ENCODE measurements at places on chromosomes 1 and 21.

DNA sequence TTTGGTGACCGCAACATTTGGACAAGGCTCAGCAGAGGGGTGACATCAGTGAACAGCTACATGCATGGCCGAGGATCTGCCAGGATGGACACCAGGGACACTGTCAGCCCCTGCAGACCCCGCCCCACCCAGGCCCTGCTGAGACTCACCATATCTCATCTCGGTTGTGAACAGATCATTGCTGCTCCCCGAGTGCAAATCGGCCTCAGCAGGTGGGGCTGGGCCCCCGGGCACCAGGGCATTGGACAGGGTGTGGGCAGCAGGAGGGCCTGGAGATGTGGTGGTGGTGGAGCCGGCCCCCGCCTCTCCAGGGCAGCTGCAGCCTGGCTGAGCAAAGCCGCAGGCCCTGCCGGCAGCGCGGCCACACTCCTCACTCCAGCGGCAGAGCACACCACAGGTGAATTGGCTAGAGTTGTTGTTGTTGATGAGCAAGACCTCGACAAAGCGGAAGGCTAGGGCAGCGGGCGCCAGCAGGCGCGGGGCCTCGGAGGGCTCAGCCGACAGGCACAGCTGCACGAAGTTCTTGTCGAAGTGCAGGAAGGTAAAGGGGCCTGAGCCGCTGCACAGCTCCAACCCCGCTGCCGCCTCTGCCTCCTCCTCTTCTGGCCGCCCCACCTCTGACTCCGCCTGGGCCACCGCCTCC, 8.2 kb downstream of the ADGRB2 start:
- DNase-seq, result no peak

- DNase-seq, result peak; percentile 44
Observed at GRCh38 chr21:31875496-31876015, 2.7 kb downstream of the HUNK start.

DNA sequence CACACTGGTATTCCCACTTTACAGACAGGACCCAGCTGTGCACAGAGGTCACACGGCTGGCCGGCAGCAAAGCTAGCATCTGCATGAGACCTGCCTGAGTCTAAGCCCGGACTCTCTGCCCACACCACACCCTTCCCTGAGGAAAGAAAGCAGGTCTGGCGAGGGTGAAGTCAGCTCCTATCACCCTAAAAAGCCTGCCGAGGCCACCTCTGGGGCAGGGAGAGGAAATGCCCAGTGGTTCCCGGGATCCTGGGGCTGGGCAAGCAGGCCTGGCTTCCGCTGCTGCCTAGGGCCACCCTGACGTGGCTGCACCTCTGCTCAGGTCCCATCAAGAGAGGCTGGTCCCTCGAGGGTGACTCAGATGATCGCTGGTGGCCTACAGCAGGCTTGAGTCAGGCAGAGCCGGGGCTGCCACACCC, 42.2 kb downstream of the RAP1GAP start:
- DNase-seq, result no peak

DNA sequence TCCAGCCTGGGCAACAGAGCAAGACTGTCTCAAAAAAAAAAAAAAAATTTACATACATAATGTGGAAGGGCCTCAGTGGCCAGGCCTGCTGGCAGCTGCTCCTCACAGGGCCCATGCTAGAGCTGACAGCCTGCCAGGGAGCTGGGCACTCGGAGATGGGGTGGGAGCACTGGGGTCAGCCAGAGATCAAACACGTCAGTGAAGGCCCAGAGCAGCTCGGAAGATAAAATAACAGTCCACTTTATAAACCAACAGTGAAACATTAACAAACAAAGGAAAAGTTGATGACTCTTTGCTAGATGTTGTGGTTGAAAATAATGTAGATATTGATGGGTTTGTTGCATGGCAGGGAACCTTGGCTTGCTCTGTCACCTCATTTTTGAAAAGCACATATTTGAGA, 42.7 kb downstream of the ATP5PF start:
- DNase-seq, result no peak

DNA sequence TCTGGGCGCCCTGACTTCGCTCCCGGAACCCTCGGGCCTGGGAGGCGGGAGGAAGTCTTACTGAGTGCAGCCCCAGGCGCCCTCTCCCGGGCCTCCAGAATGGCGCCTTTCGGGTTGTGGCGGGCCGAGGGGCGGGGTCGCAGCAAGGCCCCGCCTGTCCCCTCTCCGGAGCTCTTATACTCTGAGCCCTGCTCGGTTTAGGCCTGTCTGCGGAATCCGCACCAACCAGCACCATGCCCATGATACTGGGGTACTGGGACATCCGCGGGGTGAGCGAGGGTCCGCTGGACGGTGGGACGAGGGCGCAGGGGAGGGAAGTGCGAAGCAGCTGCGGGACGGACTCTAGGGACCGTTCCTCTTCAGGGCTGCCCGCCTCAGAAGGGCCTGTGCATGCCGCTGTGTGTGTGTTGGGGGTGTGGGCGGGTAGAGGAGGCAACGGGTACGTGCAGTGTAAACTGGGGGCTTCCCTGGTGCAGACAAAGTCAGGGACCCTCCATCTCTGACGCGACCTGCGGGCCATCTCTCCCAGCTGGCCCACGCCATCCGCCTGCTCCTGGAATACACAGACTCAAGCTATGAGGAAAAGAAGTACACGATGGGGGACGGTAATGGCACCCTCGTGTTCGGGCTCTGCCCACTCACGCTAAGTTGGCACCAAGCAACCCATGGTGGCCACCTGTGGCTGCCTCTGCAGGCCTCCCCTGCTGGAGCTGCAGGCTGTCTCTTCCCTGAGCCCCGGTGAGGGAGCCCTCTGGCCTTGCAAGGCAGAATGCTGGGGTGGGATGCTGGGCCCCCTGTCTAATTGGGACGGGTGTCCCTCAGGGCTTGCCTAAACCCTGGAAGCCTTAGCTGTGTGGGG, at the start of gene GSTM1:
GSTM1 (plus strand) TSS at position 177 of the 859 bp plus-strand sequence; CDS start at position 234, 57 bp downstream.
- peak; percentile 75 for DNase-seq

GRCh38 chr1:23588749-23589548, 29.6 kb upstream of the ID3 start:
- DNase-seq, result no peak

DNA sequence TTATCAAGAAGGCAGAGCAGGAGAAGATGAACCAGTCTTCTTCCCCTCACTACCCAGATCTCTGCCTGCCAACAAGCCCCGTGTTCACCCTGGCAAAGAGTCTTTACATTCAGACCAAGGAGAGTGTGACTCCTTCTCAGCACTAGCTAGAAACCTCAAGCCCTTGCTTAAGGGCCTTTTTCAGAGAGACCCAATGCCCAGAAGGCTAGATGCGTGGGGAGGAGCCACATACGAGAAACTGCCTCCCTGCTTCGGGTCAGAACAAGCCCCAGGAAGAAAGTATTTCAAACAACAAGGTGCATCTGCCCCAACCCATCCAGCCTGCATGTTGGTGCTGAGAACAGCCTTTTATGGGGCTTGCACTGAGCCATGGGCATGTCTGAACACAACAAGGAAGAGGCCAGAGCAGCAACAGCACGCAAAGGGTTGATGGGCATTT, 152.7 kb upstream of the CAMK1G start:
- no peak for DNase-seq

- no peak for DNase-seq
Observed at GRCh38 chr1:43786201-43786958, 79.0 kb downstream of the ST3GAL3 start.

GRCh38 chr1:50425376-50426107, 2.3 kb upstream of the DMRTA2 start:
- peak; percentile 27 for DNase-seq

DNA sequence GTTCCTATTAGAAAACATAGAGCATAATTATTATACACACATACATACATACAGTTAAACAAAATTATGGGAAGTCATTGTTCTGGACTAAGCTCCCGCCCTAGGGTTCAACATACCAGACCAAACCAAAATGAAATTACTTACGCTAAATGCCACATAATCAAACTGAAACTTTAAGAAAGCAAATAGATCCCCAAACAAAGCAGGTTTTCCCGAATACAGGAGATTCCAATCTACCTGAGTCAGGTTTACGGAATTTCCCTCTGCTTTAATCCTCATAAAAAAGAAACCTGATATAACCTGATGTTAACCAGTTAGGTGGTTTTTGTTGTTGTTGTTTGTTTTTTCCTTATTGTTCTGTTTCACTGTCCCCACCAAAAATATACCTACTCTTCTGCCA, 1886.9 kb downstream of the NCAM2 start:
- no peak for DNase-seq

GRCh38 chr1:111911061-111911460, 78.4 kb downstream of the KCND3 start:
- DNase-seq, result no peak

DNA sequence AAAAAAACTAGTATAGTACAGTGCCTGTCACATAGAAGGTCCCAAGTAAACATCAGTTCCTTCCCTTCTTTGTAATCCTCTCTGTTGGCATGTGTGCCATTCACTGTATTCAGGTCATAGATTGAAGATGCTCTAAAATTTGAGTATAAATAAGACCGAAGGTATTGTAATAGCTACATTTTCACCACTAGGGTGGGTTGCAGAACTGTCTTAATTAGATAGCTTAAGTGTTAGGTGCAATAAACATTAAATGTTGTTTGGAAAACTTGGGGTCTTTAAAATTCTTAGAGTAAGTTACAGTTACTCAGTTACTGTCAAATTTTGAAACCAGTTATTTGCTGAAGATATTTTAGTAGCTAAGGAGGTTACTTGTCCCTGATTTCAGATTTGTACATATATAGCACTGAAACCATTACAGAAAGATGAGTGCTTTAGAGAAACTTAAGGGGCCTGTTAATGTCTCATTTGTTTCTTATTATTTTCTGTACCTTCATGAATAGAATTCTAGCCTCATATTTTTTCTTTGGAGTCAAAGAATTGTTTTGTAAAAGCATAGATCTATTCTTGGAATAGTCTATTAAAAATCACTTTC, 24.3 kb downstream of the PER3 start:
- DNase-seq, result peak; percentile 14

DNA sequence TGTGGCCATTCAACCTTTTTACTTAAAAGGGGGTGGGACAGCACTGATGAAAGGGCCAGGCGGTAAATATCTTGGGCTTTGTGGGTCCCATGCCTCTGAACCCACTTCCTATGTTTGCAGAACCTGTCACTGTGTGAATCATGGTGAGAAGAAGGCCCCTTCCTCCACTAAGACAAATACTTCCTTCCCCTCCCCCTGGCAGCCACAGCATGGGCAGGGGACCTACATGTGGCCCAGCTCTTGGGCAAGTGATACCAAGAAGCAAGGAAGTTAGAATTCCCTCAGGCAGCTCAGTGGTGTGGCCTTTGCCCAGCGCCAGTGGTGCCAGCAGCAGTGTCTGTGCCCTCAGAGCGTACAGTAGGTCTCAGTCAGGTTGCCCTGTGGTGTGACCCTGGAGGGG, 168.6 kb downstream of the TRIM33 start:
- DNase-seq, result no peak

- no peak for DNase-seq
Observed at GRCh38 chr21:28280611-28281010, 712.1 kb downstream of the LTN1 start.

- no peak for DNase-seq
Observed at GRCh38 chr21:43364261-43364510, 62.7 kb downstream of the SIK1 start.

- DNase-seq, result no peak
Observed at GRCh38 chr1:171019971-171020370, 70.7 kb upstream of the FMO3 start.

DNA sequence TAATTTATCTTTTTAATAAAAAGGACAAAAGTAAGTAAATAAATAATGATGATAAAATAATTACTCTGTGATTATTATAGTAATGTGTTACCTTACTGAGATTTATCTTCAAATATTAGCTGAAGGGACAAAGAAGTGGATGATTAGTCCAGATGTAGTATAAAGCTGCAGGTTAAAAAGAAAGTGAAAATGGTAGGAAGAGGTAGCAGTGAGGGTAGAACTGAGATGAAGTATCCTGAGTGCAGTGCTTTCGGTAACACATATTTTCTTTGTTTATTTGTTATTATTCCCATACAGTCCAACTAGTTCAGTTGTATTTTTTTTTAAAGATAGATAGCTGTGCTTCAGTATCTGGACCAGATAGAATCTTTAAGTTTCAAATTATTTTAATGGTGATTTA, 1203.5 kb downstream of the NCAM2 start:
- no peak for DNase-seq

DNA sequence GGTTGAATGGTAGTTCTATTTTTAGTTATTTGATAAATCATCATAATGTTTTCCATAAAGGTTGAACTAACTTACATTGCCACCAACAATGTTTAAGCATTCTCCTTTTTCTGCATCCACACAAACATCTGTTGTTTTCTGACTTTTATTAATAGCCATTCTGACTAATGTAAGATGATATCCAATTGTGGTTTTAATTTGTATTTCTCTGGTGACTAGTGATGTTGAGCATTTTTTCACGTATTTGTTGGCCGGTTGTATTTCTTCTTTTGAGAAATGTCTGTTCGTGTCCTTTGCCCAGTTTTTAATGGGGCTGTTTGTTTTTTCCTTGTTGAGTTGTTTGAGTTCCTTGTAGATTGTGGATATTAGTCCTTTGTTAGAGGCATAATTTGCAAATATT, 24.6 kb upstream of the SLC35F3 start:
- peak; percentile 57 for DNase-seq

DNA sequence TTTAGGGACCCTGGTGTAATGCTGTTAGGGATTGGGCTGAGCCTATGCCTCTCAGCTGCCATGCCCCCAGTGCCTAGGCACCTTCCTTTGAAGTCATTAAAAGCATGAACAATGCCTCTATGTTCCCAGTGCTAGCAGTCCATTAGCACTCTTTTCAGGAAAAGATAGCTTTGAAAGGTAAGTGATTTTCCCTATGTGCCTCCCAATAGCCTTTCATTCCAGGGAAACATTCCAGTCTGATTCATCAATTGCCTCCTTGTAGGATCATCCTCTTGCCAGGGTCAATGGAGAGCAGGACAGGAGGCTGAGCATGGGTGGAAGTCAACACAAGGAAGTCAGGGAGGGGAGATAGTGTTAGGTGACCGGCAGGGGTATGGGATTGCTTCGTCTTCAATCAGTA, 8.6 kb upstream of the IGSF21 start:
- no peak for DNase-seq

DNA sequence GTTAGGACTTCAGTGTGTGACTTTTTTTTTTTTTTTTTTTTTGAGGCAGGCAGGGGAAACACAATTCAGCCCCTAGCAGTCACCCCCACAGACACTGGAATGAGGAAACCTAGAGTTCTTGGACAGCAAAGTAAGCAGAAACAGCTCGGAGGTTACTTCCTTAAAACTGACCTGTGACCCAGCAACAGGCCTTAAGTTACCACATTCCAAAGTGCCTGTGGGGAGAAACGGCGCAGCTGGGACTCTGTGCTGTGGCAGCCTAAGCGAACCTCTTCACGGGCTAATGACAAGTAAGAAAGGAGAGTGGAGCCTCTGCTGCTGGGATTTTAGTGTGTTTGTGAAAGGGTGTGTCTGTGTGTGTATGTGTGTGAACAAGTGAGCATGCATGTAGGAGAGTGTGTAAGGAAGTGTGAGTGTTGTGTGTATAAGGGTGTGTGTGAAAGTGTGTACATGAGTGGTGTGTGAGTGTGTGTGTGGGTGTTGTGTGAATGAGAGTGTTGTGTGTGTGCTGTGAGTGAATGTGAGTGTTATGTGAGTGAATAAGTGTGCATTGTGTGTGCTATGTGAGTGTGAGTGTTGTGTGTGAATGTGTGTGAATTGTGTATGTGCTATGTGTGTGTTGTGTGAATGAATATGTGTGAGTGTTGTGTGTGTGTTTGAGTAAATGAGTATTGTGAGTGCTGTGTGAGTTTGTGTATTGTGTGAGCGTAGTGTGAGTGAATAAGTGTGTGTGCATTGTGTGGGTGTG, 180.8 kb downstream of the BRINP2 start:
- peak; percentile 6 for DNase-seq
